Activated T-cell treated with anti-CD3 and anti-CD28 coated beads for 1 hour (primary cell): ENCODE measurements at places on chromosomes 13 and 19.

- DNase-seq, result no peak
These were observed 12.5 kb downstream of the ZNF611 start for GRCh38 chr19:52722062-52723003.

GRCh38 chr13:96672016-96672415, 322.3 kb downstream of the OXGR1 start:
- no peak for DNase-seq

- DNase-seq, result no peak
These were observed 105.4 kb upstream of the MBNL2 start for GRCh38 chr13:97116754-97117153.

DNA sequence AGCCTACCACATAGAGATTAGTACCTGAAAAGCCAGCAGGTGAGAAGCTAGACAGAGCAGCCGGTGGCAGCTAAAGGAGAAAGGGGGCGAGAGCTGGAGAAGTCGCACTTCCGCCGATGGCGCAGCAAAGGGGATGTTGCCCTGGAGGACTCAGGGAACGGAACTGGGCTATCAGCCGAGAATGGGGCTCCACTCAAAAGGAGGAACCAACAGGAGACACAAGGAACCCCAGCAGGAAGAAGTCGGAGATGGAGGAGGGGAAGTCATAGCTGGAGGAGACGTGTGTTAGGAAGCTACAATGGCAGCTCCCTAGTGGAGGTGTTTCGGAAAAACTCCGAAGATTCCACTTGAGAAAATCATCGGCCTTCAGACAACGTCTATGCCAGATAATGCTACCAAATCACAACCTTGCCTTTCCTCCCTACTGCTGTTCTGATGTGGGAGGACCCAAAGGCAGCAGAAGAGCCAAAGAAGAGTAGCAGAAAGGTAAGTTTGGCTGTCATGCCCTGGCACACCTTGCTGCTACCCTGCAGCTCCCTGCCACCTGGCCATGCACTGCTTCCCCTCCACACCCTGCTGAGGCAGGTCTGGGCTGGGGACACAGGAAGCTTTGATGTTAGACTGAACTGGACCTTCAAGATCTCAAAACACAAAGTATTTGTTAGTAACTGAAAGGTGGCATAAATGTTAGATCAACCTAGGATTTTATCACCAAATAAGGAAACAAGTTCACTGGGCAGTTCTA, 127.9 kb downstream of the DLEU7 start:
- DNase-seq, result no peak

- DNase-seq, result no peak
These were observed 15.0 kb downstream of the MLLT1 start for GRCh38 chr19:6264803-6265202.

DNA sequence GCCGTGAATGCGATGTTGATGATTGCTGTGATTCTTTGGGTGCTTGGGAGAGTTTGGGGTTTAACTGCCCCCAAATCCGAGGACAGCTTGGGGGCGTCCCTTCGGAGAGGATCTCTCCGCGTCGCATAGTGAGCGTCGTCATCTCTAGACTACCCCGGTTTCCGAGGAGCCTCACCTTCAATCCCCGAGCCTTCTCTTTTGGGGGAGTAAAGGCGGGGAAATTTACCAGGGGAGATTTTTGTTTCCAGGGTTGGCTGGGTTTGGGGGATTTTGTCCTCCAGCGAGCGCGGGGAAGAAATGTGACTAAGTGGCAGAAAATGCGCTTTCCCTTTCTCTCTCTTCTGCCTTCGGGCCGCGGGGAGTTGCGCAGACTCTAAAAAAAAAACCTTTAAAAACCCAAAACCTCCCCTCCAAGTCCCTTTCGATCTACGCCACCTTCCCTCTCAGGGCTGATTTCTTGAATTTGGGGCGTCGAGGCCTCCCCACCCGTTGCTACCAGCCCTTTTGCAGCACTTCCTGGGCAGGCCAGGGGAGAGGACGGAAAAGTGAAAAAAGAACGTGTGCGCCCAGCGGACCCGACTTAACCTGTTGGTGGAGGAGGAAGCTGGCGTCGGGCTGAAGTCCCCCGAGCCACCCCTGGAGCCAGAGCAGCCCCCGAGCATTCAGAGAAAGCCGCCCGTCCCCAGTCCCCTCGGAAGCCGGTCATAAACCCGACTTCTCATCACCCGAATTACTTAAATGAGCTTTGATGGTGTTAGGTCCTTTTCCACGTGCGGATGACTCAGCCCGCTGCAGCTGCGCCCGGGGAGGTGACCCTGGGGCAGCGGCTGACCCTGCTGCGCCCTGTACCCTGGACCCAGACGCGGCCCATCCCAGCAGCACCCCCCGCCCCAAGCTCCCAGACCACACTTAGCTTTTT, 17.7 kb downstream of the NFIX start:
- no peak for DNase-seq

- DNase-seq, result no peak
These were observed 5.8 kb downstream of the ZNF175 start for GRCh38 chr19:51576850-51577249.

DNA sequence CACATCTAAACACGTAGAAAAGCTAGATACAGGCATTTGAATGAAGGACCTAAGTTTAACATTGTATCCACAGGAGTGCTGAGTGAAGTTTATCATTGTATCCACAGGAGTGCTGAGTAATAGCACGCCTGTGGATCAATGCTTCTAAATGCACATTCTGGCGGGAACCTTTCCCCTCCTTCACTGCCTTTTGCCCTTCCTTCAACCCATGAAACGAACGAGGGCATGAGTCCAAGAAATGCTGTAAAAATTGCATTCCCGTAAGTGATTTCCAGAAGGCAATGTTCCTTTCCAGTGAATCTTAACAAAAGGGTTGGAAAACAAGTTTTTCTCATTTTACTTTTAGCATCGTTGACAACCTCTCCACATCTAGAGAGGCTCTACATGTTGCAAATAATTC, 88.1 kb downstream of the ZDHHC20 start:
- DNase-seq, result no peak

DNA sequence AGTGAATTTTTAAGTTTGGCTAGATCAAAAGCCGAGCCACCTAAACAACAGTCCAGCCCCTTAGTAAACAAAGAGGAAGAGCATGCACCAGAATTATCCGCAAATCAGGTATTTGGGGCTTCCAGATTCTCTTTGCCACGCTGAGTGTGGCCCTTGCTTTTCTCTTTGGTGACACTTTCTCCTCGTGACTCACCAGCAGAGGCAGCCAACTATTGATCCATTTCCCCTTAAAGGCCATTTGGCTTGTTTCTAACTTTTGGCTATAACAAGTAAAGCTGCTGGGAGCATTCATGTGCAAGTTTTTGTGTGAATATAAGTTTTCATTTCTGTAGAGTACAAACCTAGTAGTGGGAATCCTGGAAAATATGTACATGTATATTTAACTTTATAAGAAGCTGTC, 17.6 kb upstream of the WDR88 start:
- no peak for DNase-seq

- DNase-seq, result no peak
These were observed 53.4 kb downstream of the FLT3 start for GRCh38 chr13:28046981-28047380.

- no peak for DNase-seq
These were observed 44.3 kb downstream of the MUC16 start for GRCh38 chr19:8965887-8966286.

GRCh38 chr13:40175639-40176038, 490.8 kb downstream of the FOXO1 start:
- no peak for DNase-seq

GRCh38 chr13:59012731-59013130, 1151.0 kb downstream of the DIAPH3 start:
- DNase-seq, result no peak

DNA sequence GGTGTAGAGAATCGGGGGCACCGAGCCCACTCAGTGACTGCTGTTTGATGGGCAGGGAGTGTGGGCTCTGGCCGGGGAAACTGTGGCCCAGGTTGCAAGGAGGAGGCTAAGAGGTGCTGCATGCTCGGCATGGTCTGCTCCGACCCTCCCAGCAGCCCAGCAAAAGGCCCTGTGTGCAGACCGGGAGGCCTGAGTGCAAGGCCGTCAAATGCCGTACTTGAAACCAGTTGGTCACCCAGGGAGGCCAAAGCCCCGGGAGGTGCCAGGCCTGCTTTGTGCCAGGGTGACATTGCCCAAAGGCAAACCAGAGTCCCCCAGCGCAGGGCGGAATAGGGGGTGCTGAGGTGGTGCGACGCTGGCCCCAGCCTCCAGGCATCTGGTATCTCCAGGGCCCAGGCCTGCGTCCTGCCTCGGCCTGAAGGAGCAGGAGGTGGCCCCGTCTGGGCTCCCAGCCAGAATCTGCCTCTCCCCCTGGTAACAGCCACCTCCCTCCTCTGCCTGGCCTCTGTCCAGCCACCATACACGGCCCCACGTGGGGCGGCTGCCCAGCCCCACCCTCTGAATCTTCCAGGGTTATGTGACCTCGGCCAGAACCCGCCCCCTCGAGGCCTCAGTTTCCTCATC, 4.0 kb downstream of the PIK3R2 start:
- DNase-seq, result no peak

GRCh38 chr19:13102666-13103580, at the start of gene LYL1:
LYL1 (minus strand) TSS chr19:13102858; CDS start chr19:13101171, 1,687 bp downstream.
- no peak for DNase-seq

GRCh38 chr19:33784432-33784831, 12.2 kb upstream of the KCTD15 start:
- DNase-seq, result no peak

DNA sequence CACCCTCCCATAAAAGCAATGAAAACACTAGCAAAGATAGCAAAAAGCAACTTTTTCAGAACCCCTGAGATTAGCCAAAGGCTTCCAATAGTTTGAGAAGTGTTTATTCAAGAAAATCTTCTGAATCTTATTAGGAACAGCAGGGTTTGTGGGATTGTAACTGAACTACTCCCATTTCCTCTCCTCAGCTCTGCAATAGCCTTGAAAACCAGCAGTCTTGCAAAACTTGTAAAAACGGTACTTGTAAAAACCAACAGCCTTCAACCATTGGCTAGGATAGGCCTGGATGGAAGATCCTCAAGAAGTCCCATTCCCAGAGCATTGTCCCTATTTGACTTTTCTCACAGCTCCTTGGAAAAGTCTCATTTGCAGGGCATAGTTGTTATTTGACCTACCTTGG, 12.1 kb downstream of the RNASEH2B start:
- DNase-seq, result no peak

- no peak for DNase-seq
These were observed 21.9 kb downstream of the CEBPA start for GRCh38 chr19:33280351-33280921.

- no peak for DNase-seq
These were observed 129.2 kb upstream of the PEG3 start for GRCh38 chr19:56969759-56970178.

GRCh38 chr19:29860492-29860891, 48.7 kb downstream of the CCNE1 start:
- no peak for DNase-seq

DNA sequence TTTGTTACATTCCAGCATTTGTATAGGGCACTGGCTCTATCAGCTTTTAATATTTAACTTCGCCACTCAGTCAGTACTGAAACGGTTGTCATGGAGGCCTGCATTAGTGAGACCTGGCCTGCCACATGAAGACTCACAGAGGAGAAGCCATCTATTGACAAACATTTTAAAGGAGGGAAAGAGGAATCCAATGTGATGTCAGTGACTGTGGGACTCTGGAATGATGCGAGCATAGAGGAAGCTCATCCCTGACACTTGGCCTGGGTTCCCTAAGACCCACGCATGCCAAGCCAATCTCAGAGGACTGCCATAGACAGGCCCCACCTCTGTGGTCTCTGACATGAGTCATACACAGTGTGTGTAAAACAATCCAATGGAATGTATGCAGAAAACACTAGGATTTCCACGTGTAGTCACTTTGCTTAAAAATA, 7.9 kb upstream of the DPY19L3 start:
- no peak for DNase-seq

- DNase-seq, result no peak
These were observed at the start of gene BEST2 for GRCh38 chr19:12751635-12752034. BEST2 (plus strand) TSS chr19:12751791; CDS start chr19:12752593, 802 bp downstream.

- no peak for DNase-seq
These were observed 6.9 kb downstream of the SUGP2 start for GRCh38 chr19:19026299-19026971.

- DNase-seq, result no peak
These were observed 135.3 kb upstream of the TMTC4 start for GRCh38 chr13:100809856-100810255.

DNA sequence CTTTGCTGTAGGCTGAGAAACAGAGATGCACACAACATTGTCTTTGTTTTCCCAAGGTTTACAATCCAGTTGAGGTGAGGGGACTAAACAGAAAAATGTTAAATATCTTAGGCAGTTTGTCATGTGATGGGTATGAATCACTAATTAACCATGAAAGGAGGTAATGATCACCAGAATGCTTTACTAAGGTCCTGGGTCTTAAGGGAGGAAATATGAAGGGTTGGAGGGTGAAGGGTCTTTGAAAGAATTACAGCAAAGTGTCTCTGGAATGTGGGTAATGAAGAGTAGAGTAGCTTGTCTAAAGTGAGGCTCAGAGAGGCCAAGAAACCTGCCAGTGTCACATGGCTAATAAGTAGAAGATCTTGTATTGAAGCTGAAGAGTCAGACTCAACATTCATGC, 19.0 kb downstream of the BIVM start:
- no peak for DNase-seq

GRCh38 chr19:48292798-48293197, 22.9 kb downstream of the ZNF114 start:
- no peak for DNase-seq

- no peak for DNase-seq
These were observed 5.2 kb downstream of the SPACA6 start for GRCh38 chr19:51698296-51698695.

DNA sequence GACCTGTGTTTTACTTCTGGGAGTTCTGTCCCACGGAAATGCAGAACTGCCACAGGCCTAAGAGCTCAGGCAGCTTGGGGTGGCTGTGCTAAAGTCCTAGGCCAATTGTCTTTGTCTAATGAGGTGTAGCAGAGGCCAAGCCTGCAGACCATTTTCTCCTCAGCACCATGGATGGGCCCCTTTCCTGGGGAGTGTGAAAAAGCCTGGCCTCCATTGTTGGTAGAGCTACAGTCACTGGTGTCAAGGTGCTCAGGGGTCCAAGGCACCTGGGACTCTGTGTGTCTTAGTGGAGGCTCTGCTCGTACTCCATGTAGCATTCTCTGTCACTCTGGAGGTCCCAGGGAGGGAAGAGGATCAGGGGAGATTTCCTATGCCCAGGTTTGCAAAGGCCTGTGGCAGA, 329.6 kb downstream of the SLITRK5 start:
- DNase-seq, result no peak

- DNase-seq, result no peak
These were observed 123.1 kb downstream of the RBM26 start for GRCh38 chr13:79282976-79283375.

GRCh38 chr13:31793246-31793645, 53.9 kb downstream of the RXFP2 start:
- DNase-seq, result no peak

DNA sequence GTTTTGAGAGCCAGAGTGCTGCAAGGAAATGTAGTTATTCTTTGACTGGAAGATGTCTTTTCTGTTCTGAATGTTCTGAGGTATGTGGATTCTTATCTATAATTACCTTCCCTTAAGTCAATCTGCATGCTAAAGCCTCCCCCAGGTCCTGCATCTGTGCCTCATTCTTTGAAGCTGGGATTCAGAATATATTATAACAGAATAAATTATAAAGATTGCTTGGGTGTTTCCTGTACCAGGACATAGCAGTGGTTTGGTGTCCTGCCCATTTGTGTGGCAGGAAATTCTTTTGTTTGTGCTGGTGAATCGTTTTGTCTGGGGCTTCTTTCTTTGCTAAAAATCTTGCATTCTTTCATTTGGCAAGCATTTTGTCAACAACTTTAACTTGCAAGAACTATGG, 60.2 kb downstream of the ITGBL1 start:
- DNase-seq, result no peak

- DNase-seq, result no peak
These were observed 534.1 kb downstream of the PCDH17 start for GRCh38 chr13:58165617-58166016.
